ENCODE measurements at places on chromosomes 16 and 17.

DNA sequence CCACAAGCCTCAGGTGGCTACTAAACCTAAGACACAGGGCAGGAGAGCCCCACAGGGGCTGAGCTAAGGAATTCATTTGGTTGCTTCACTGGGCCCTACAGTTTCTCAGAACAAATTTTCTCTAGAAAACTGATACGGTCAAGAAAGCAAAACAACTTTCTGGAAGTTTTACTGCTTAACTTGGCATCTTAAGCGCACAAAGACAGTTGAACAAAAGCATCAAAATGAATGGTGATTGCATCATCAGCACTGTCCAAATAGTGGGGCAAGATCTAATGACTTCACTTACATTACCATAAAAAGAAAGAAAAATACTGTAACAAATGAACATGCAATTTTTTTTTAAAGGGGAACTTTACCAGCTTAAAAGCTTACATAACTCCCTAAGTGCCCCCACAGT is 47.6 kb downstream of the XPO6 start:
- no peak for DNase-seq

GRCh38 chr16:49924078-49924477 is 68.2 kb upstream of the ZNF423 start:
- DNase-seq, result no peak

DNA sequence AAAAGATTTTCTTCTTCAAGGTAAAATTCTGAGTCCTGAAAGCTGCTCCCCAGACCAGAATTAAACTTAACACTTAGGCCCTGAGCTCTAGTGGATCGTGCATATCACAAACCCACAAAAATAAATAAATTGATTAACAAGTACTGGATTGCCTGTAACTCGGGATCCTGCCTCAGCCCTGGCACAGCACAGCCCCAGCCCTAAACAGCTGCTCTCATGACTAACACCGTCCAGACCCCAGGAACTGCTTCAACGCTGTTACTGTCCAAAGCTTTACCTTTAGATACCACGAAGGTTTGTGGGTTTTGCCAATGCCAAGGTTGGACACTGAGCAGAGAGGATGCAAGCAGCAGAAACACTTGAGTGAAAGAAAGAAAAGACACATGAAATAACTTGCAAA is 172.5 kb downstream of the COPRS start:
- DNase-seq, result no peak

- no peak for DNase-seq
Measured at GRCh38 chr16:54050459-54051210, 236.0 kb downstream of the IRX3 start.

GRCh38 chr16:11303405-11304138 is 22.4 kb upstream of the PRM1 start:
- no peak for DNase-seq

DNA sequence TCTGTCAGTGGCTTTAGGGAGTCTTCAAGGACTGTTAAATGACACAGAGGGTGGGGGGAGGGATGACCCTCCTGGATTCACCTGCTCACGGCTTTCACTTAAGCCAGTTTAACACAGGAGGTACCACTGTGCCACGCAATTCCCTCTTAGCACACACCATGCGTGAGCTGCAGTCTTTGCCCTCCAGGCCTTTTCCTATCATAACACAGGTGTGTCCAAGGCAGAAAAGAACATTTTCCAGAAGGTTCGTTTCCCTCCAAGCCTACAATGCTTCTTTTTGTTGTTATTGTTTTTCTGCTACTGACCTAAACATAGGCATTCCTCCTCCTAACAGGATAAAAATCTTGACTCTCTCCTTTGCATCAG is 1.1 kb downstream of the ZFHX3 start:
- DNase-seq, result no peak

DNA sequence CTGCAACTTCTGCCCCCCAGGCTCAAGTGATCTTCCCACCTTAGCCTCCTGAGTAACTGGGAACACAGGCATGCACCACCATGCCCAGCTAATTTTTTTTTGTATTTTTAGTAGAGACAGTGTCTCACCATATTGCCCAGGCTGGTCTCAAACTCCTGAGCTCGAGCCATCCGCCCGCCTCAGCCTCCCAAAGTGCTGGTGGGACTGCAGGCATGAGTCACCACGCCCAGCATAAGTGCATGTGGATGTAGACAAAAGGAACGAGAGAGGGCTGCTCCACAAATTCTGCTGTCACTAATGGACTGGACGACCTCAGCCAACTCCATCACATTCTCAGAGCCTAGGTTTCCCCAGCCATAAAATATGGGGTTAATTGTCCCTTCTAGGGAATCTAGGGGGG is 7.7 kb upstream of the SP2 start:
- no peak for DNase-seq

DNA sequence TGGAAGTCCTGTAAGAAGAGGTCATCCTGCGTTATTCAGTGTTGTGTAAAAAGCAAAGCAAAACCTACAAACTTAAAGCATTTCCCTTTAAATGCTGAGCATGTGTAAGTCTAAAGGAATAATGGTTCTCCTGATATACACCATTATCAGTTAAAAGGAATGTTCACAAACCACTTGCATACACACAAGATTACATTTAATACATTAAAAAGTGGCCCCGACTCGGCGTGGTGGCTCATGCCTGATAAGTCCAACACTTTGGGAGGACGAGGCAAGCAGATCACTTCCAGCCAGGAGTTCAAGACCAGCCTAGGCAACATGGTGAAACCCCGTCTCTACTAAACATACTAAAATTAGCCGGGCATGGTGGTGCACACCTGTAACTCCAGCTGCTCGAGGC is 30.5 kb downstream of the CPPED1 start:
- no peak for DNase-seq

GRCh38 chr17:32516450-32516849 is 29.7 kb downstream of the CDK5R1 start:
- DNase-seq, result no peak

DNA sequence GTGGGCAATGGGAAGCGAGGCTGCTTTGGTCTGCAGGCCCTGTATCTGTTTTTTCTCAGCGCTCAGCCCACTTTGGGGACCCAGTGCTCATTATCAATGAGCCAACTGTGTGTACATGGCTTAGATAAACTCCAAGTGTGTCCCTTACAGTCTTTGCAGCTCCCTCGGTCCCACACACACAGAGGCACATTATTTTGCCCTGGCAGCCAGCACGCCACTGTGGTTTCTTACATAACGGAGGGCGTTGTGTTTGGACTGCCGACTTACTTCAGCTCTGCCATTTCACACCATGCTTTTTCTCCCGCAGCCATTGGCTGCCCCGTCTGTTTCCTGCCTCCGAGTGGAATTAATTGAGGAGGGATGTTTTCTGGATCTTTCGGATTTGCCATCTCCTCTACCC is 56.5 kb upstream of the CLEC18A start:
- DNase-seq, result no peak

- DNase-seq, result no peak
Measured at GRCh38 chr17:74332017-74332650, 6.1 kb downstream of the KIF19 start.

DNA sequence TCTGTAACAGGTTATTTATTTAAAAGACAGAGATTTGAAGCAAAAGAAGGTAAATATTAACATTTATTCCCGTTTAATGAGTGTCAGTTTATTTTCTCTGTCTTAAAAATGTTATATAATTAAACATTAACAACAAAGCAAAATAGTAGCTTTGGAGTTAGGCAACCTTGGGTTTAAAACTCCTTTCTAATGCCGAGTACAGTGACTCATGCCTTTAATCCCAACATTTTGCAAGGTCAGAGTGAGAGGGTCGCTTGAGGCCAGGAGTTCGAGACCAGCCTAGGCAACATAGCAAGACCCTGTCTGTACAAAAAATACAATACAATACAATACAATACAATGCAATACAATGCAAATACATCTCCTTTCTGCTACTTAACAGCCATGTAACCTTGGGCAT is 128.7 kb downstream of the CHD9 start:
- no peak for DNase-seq

- DNase-seq, result no peak
Measured at GRCh38 chr17:62662855-62663254, 35.4 kb downstream of the MRC2 start.

- DNase-seq, result no peak
Measured at GRCh38 chr16:23534868-23535860, 22.0 kb downstream of the EARS2 start.

- no peak for DNase-seq
Measured at GRCh38 chr17:81132197-81132540, 33.1 kb upstream of the PVALEF start.

DNA sequence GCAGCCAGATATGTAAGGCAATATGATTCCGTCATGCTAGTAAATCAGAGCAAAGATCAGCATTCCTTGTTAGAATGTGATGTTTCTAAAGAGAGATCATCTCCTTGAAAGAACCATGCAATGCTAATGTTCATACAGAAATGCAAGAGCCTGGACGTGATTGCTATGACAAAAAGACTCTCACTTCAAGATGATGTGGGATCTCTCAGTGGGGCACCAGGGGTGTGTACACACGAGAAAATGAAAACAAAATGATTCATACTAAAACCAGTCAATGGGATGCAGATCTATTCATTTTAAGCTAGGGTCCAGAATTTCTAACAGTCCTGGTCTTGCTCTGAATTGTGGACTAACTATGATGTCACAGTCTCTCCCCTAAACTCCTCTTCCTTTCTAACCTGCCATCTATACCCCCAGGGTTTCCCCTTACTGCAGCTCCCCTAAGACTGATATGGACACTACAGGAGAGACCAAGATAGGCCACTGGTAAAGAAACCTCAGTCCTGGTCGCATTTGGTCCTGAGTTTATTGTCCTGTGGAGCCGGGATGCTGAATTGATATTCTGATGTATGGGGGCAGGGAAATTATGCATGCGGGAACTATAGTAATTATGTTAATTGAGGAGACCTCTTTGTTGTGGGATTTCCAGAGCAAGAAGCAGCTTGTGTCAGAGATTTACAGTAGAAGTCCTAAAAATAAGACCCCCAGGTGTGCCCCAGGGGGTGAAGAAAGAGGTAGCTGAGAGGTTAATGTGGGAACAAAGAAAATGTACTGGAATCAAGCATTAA is 179.0 kb downstream of the PMP22 start:
- DNase-seq, result no peak

DNA sequence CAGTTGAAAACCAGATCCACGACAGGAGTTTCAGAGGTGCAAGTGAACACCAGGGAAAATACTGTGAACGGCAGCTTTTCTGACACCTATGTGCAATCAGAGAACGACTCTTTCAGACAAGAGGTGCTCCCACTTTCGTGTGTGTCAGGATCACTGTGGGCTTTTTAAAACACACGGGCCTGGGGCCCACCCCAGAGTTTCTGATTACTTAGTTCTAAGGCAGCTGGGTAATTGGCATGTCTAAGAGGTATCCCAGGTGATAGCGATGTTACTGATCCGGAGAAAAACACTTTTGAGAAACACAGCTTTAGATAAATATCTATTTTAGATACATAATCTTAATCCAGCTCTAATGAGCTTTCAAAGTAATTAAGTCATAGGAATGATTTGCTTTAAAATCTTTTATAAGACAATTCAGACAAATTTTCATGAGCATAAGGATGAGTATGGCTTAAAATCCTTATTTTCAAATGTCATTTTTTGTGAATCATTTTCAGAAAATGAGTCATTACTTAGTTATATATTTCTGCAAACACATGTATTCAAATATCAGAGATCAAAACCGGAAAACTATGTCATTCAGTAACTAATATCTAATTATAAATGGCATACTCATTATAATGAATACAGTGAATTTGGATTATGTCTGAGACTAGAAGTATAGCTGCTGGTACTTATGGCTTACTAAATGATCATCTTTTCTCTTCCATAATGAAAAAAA is 217.9 kb upstream of the PSMD7 start:
- no peak for DNase-seq

DNA sequence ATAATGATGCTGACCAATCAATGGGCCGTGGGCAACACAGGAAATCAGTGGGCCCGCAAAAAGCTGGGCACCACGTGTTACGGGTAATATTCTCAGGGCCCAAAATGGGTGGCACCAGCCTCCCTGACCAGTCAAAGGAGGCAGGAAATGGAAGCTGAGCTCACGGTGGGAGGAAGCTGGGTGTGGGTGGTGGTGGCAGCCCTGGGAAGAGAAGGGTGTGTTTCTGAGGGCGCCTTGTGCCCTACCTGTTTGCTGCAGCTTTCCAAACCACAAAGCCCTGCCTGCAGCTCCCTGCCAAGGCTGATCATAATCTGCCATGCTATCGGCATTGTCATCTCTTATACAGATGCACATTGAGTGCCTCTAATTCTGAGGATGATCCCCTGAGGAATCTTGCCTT is 457.9 kb downstream of the SLC39A11 start:
- no peak for DNase-seq

DNA sequence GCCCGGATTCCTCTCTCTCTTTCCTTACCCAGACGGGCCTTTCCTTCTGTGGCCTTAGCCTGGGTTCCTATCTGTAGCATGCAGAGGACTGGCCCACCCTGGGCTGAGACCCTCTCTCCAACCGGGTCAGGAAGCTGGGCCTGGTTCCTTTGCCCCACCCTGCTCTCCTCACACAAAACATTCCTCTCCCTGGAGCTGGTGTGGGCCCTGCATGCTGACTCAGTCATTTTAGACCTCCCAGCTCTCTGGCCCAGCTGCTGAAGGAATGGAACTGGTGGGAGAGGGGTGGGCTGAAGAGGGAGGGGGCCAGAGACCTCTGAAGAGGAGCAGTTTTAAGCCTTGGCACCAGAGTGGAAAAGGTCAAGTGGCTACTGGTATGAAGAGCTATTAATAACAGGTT is 957 bp downstream of the MYL4 start:
- DNase-seq, result no peak

DNA sequence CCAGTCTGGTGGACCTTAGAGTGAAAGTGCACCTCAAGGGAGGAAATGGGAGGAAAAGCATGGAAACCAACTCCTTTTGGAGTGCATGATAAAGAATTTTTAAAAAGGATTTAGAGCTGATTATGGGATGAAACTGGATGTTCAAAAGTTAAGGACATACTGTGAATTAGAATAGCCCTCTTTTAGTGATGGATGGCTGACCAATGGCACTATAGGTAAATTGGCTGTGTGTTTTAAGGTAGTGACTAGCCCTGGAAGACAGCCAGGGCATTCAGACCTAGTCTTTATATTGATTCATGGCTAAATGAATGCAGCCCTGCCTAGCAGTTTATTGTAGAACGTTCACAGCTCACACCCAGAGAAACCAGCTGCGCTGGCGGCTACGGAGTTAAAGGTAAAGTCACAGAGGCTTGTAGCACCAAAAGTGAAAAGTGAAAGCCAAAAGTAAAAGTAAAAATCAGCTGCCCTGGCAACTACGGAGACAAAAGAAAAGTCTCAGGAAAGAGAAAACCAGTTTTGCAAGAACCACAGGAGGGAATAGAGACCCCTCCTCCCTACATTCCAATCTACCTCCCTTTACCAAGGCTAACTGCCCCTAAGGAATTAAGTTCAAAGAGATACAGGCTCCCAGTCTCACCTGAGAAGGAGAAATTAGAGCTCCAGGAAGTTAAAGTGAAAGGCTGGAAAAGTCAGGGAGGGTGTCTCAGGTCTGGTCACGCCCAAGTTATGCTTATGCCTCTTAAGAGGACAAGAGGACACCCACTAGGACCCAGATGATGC is 21.8 kb downstream of the ACSM1 start:
- no peak for DNase-seq

DNA sequence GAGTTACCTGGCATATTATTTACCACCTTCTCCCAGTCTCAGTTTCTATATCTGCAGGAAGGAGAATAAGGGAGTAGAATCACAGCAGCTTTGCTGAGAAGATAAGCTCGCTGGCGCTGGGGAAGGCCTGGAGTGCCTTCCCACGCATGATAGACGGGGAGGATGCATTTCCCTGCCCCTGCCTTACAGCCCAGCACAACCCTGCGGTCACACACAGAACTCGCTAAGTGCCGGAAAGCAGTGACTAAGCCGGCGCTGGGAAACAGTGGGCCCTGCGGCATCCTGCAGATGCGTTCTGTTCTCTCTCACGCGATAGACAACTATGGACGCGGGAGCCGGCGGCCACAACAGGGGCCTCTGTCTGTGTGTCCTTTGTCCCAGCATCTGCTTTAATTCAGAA is 4.8 kb downstream of the CA5A start:
- no peak for DNase-seq
